ENCODE measurements at places on chromosomes 6 and 20. TPM values are rescaled to one million over a fixed set of nuclear protein-coding genes. Genes with fewer than 3 reads are reported as not detected.

The ULBP1 gene
- total RNA-seq: not detected

- DNase-seq: no peak
Observed at GRCh38 chr6:20334334-20334733, 67.3 kb upstream of the E2F3 start.

GRCh38 chr20:56750430-56750829 lies 121.3 kb downstream of the TFAP2C start:
- DNase-seq: no peak

GRCh38 chr6:116011520-116011919 lies 49.2 kb downstream of the FRK start:
- no peak for DNase-seq

- peak; percentile 90 for DNase-seq
Observed at GRCh38 chr6:108835218-108835850, 12.9 kb upstream of the ARMC2 start.

- DNase-seq: no peak
Observed at GRCh38 chr6:141164042-141164743, 968.5 kb upstream of the GJE1 start.

The LINC00237 gene
- not detected for total RNA-seq

- DNase-seq: no peak
Observed at GRCh38 chr6:157228426-157229131, 94.7 kb downstream of the TMEM242 start.

DNA sequence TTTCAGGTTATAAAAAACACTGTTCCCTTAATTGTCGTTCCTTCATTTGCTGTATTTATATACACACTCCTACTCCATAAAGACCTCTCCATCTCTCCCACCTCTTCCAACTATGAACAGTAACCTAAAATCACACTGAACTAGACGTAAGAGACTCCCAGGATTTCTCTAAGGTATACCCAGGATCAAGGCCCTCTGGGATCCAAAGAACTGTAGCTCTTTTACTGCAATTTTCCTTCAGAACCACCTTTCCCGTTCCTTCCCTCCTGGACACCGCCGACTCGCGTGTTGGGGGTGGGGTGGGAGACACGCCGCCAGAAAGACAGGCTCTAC lies 680 bp downstream of the LATS1 start:
- no peak for DNase-seq

GRCh38 chr6:138865480-138866109 lies 69.7 kb downstream of the ECT2L start:
- DNase-seq: no peak

- DNase-seq: peak; percentile 95
Observed at GRCh38 chr6:134640975-134641429, 308.9 kb downstream of the ALDH8A1 start.

GRCh38 chr6:97626671-97627441 lies 343.8 kb upstream of the MMS22L start:
- DNase-seq: no peak

DNA sequence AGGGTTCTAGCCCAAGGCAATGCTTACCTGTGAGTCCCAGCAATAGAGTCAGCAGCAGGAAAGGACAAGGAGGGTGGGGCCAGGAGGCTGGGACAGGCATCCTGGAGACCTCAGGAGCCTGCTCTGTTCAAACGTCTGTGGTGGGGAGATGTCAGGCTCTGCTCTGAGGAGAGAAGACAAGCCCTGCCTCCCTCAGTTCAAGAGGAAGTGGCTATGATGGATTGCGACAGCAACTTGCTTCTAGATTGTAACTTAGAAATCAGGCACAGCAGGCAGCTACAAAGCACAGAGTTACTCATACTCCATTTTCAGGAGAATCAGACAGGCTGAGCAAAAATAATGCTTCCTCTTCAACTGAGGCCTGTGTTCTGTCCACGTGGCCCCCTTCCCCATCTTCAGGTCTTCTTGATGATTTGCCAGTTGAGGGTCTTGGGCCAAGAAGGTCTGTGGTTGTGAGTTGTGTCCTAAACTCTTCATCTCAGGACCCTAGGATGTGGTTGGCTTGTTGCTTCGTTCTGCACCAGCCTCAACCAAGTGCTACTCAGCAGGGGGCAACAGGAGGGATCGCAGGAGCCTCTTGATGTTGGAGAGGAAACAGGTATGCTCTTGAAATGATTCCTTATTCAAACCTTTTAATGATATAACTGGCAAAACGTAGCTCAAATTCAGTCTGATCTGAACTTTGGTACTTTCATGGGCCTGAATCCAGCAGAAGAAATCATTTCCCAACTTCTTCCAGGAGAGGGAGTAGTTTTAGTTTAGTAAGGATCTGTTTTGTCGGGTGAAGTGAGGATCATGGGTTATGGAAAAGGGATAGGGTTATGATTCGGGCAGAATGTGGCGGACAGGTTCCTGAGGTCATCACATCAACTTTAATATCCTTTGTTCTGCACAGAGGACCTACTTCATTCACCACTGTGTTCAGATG lies 31.0 kb downstream of the SIRPB1 start:
- no peak for DNase-seq

GRCh38 chr6:125076482-125076742 lies 77.2 kb upstream of the TPD52L1 start:
- DNase-seq: no peak

The UBD gene
- total RNA-seq: not detected

GRCh38 chr6:10556992-10557391 lies 35.8 kb downstream of the GCNT2 start:
- no peak for DNase-seq

DNA sequence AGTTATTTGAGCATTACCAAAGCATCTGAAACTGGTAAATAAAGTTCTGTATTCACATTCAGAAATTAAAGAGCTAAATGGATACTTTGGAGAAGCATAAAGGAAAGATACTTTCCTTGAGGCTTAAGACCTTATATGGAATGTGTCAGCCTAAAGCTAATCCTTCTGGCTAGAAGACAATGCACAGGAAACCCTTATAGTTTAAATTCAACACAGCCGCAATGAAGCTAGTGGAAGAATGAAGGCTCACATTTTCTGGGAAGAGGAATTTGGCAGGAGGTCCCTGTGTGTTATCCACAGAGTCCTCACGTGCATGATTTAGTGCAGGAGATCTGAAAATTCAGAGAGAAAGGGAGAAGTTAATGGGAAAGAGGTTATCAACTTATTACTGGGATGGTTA lies 21.5 kb upstream of the CHD6 start:
- no peak for DNase-seq

DNA sequence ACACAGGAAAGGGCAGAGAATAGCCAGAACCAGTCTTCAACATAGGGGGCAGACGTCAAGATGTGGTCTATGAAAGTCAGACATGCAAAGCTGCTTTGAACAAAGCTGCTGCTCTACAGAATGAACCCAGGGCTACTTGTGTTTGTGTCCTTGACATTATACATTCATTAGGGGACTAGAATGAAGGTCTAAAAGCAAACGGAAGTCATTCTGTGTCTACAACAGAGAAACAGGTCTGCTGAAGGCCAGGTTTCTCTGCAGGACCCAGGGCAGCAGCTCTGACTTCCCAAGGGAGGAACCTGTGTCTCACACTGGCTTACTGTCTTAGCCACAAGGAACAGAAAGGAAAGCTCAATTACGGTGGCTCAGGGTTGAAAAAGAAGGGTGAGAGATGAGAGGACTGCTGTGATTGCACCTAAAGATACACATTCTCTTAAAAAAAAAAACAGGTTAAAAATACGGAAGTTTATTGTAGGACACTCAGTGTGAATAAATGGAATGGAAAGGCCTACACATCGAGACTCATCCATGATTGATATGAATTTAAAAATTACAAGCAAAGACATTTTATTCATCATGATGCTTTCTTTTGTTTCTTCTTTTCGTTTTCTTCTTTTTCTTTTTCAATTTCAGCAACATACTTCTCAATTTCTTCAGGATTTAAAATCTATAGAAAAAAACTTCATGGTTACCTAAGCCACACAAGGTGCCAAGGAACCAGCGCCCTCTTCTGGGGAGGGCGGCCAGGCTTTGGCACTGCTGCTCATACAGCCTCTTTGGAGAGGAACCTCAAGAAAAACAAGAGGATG lies 6.7 kb downstream of the PSMA7 start:
- DNase-seq: peak; percentile 94

The CALHM4 gene
- not detected for total RNA-seq

- DNase-seq: peak; percentile 39
Observed at GRCh38 chr6:44665683-44666082, 278.2 kb downstream of the CDC5L start.

DNA sequence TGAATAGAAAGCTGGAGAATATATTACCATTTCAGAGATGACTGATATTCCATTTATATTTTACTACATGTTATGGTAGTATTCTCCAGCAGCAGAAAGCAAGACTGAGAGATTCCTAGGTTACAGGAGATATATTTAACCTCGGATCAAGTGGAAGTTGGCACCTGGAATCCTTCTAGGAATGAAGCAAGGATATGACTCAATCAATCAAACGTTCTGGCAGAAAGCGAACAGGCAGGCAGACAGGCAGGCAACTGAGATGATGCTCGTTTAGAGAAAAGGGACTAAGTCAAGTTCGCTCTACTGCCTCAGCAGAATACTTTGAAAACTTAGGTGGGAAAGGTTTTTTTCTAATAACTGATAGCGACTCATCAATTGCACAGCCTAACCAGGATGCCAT lies 46.2 kb downstream of the PAK5 start:
- DNase-seq: no peak

- DNase-seq: no peak
Observed at GRCh38 chr20:62677678-62678077, 31.0 kb upstream of the NTSR1 start.

DNA sequence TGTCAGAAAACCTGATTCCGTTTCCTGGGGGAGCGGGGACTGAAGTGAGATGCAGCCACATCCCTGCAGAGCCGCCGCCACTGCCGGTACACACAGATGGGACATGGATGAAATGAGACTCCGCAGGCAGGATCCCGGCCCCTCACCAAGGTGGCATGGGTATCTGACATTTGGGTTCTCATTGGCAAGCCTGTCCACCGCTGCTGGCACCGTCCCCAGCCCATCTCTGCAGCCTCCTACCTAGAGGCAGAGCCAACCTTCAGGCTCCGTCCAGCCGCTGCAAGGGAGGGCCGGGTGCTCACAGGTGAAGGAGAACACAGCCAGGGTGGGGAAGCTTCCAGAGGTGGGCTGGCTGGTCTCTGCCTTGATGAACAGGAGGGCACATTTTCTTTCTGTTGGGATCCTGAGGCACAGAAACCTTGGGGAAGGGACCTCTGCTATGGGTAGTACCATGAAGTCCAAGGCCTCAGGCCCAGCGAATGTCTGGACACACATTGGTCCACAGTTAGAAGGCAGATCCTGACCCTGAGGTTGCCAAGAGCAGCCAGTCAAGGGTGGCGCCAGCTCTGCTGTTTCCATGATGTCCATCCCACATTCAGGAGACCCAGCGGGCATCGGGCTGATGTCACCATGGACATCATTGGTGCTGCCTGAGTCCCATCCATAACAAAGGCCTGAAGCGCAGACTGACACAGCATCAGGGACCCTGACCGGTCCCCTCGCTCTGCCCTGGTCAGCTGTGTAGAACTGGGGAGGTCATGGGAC lies 177.4 kb downstream of the TAF4 start:
- no peak for DNase-seq

DNA sequence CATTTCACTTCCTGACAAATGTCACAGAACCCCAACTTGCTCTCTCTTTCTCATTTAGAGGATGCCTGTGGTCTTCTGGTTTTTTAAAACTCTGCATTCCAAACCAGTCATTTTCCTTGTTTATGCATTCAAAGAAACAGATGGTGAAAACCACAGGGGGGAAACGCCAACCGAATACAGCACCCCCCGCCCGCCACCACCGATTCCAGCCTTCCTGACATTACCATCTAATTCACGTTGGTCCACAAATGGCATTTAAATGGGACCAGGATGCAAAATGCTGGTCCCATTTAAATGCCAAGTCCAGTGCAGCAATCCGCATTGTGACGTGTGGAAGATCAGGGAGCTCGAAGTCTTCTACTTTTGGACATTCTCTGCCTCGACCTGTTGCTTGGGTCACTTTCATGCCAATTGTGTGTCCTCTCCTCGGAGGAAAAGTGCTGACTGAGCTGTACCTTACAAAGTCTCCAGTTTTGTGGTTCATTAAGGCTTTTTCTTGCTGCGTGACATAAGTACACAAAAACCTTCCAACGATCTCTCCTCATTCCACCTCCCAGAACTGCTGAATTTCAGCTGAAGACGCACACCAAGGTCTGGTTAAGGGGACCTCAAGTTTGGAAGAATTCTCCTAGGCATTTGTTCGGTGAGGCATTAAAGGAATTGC lies 35.8 kb downstream of the NEDD9 start:
- no peak for DNase-seq

DNA sequence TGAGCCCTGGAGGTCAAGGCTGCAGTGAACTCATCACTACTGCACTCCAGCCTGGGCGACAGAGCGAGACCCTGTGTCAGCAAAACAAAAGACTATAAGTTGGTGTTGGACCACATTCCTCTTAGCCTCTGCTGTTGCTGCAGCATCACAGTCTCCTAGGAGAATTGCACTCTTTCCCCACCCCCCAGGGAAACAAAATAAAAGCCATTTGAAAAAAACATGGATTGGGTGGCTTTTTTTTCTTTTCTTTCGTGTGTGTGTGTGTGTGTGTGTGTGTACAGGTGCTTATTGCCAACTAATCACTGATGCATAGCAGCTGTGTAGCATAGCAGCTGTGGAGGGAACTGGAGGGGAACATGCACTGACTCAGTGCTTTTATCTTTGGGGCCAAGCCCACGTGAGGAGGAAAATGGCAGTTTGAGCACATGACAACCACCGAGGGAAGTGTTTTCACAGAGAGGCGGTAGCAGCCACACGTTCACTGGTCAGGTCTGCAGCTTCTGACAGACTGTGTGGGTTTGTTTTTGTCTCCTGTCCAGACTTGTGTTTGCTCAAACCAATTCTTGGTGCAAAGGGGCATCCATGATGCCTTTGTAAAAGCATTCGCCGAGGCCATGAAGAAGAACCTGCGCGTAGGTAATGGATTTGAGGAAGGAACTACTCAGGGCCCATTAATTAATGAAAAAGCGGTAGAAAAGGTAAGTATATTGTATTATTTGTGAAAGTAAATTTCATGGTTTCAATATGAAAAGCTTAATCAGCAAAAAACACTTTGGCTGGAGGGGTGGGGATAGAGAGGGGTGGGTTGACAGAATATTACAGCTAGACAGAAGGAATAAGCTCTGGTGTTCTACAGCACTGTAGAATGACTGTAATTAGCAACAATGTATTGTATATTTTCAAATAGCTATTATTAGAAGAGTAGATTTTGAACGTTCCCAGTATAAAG lies 27.7 kb downstream of the ALDH5A1 start:
- no peak for DNase-seq

DNA sequence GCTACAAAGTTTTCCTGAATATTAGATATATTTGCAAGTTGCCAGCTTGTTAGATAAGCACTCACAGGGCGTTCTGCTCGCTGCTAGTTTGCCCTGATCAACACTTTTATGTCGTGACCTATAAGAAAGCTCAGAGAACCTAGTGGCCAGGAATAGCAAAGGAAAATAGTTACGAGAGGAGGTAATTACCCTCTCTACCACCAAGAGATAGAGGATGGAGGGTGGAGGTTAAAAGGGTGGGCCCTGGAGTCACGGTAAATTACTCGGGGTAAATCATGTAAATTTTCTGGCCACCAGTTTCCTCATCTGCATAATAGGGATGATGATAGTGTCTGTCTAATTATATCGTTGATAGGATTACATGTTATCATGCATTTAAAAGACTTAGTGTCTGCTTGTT lies 87.2 kb downstream of the JPH2 start:
- DNase-seq: no peak

The CHRNA4 gene
- not detected for total RNA-seq
